Ascending aorta (tissue), 2 donors: ENCODE measurements at places on chromosomes 1 and 21. TPM values are rescaled to one million over a fixed set of nuclear protein-coding genes. Genes with fewer than 3 reads are reported as not detected.

NECTIN4 gene
- not detected for total RNA-seq

- H3K27ac ChIP-seq: no peak overlapping the region
- DNase-seq: no peak
- no peaks in the 10 kb centered on the region for H3K27me3 ChIP-seq
- no peaks in the 10 kb centered on the region for H3K36me3 ChIP-seq
- no peak overlapping the region for H3K4me3 ChIP-seq
Measured at GRCh38 chr1:22338071-22338765, 113.4 kb upstream of the ZBTB40 start.

LCE1C gene
- total RNA-seq: not detected

GRCh38 chr1:172220376-172220775, 200.1 kb upstream of the C1orf105 start:
- H3K27ac ChIP-seq: no peak overlapping the region
- H3K4me1 ChIP-seq: no peaks in the 10 kb centered on the region
- no peaks in the 10 kb centered on the region for H3K36me3 ChIP-seq

DNA sequence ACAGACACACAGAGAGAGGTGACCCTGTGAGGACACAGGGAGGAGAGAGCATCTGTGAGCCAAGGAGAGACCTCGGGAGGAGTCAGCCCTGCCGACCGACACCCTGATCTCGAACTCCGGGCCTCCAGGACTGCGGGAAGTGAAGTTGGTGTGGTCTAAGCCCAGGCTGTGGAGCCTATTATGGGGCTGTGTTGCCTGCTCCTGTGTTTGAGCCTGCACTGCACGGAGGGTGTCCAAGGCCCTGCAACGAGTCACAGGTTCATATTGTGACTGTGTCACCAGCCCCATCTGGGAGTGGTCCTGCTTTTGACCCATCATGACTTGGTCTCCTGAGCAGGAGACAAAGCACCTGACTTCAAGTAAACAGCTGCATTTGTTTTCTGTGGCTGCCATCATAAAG, 186.0 kb upstream of the AJAP1 start:
- H3K27me3 ChIP-seq: no peaks in the 10 kb centered on the region
- no peak overlapping the region for H3K27ac ChIP-seq
- DNase-seq: no peak
- no peaks in the 10 kb centered on the region for H3K4me1 ChIP-seq
- H3K4me3 ChIP-seq: no peak overlapping the region
- no peaks in the 10 kb centered on the region for H3K36me3 ChIP-seq

ANGPTL3 gene
- total RNA-seq: not detected

- no peak overlapping the region for H3K27ac ChIP-seq
- peaks cover 74% of the 10 kb centered on the region for H3K36me3 ChIP-seq
- H3K4me1 ChIP-seq: no peaks in the 10 kb centered on the region
- no peak overlapping the region for H3K4me3 ChIP-seq
Measured at GRCh38 chr1:17001760-17002523, 9.8 kb downstream of the ATP13A2 start.

DNA sequence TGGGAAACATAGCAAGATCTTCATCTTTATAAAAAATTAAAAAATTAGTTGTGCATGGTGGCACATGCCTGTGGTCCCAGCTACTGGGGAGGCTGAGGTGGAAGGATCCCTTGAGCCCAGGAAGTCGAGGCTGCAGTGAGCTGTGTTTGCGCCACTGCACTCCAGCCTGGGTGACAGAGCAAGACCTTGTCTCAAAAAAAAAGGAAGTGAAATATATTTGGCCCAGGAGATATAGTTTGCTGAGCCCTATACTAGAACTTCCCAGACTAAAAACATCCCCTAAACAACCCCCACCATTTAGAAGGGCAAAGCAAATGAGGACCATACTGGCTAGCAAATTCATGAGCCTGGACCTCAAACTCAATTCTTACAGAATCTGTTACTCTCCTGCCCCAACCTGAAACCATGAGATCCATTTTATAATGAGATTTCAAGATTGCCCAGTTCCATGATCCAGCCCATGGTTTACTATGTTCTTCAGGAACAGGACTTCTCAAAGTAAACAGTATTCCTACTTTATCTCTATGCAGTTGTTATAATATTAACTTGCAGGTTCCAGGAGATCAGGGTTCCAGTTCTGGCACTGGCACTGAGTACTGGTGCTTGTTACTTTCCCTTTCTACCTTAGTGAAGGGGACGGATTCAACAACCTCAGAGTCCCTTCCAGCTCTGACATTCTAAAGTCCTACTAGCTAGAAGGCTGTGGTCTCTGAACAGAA, 48.9 kb upstream of the TADA1 start:
- no peaks in the 10 kb centered on the region for H3K4me1 ChIP-seq
- H3K36me3 ChIP-seq: no peaks in the 10 kb centered on the region
- H3K27me3 ChIP-seq: peaks cover 4% of the 10 kb centered on the region
- no peak for DNase-seq

TMED5 gene
- 39.1 TPM for total RNA-seq

SUSD4 gene
- not detected for total RNA-seq

SMCP gene
- total RNA-seq: not detected

- H3K36me3 ChIP-seq: no peaks in the 10 kb centered on the region
- no peaks in the 10 kb centered on the region for H3K27me3 ChIP-seq
- H3K27ac ChIP-seq: no peak overlapping the region
- no peak for DNase-seq
Measured at GRCh38 chr1:103025858-103026409, 82.4 kb downstream of the COL11A1 start.

- no peak overlapping the region for H3K4me3 ChIP-seq
- DNase-seq: no peak
- H3K27me3 ChIP-seq: no peaks in the 10 kb centered on the region
- H3K36me3 ChIP-seq: no peaks in the 10 kb centered on the region
- H3K27ac ChIP-seq: no peak overlapping the region
Measured at GRCh38 chr21:42044871-42045495, 26.1 kb upstream of the UMODL1 start.

DNA sequence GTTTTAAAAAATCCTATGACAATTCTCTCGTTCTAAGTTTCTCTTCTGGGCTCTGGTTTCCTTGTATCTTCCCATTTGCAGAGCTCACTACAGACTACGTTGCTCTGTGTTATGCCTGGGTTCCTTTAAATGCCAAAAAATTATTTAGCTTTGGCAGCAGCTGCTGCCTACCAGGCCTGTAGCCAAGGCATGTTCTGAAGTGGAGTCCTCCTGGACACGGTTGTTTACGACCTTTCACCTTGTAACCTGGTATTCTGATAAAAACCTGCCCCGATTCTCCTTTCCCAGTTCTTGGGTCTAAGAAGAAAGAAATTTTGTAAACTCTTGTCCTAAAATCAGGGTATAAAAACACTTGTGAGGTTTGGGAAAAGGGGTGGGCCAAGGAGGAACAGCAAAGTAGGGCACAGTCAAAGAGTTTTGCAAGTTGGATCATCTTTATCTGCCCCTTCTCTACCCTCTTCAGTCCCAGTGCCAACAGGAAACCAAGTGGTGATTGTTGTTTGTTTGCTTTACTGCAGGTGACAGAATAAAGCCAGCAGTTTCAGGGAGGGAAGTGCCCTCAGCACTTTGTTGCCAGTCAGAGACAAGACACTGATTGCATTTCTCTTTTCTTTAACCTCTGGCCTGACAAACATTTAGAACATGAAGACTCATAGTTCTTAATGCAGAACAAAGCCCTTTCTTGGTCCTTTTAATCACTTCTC, 3.1 kb upstream of the TXNIP start:
- no peaks in the 10 kb centered on the region for H3K27me3 ChIP-seq
- DNase-seq: no peak
- H3K4me1 ChIP-seq: peaks cover 24% of the 10 kb centered on the region
- peak overlapping the region; percentile 89 for H3K27ac ChIP-seq
- peak overlapping the region; percentile 41 for H3K4me3 ChIP-seq

HNRNPCL4 gene
- total RNA-seq: not detected

DNA sequence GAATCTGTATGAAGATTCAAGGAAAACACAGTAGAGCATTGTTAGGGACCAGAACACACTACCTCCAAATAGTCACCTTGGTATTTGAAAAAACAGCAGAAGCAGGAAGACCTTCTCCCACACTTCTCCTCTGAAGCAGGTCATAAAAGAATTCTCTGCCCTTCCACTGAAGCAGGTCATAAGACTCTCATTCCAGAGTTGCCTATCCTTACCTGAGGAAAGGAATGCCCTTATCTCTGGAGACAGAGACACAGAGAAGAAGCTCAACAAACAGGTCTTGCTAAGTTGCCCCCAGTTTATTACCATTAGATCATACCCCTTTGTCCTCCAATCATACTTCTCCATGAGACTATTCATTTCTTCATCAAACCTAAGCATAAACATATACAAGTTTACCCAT, 225.8 kb upstream of the TNR start:
- no peaks in the 10 kb centered on the region for H3K27me3 ChIP-seq
- no peak overlapping the region for H3K27ac ChIP-seq
- peaks cover 8% of the 10 kb centered on the region for H3K36me3 ChIP-seq
- no peak for DNase-seq
- no peaks in the 10 kb centered on the region for H3K4me1 ChIP-seq

CRNN gene
- total RNA-seq: 0.21 TPM

- H3K27me3 ChIP-seq: no peaks in the 10 kb centered on the region
- no peak for DNase-seq
- no peak overlapping the region for H3K4me3 ChIP-seq
- no peaks in the 10 kb centered on the region for H3K36me3 ChIP-seq
- no peaks in the 10 kb centered on the region for H3K4me1 ChIP-seq
Measured at GRCh38 chr21:14526836-14527695, 19.0 kb downstream of the SAMSN1 start.

- no peaks in the 10 kb centered on the region for H3K27me3 ChIP-seq
- no peaks in the 10 kb centered on the region for H3K36me3 ChIP-seq
- H3K4me1 ChIP-seq: peaks cover 81% of the 10 kb centered on the region
- DNase-seq: peak; percentile 92
- H3K4me3 ChIP-seq: peak overlapping the region; percentile 29
- peak overlapping the region; percentile 70 for H3K27ac ChIP-seq
Measured at GRCh38 chr1:26723013-26723991, 27.5 kb downstream of the ARID1A start.

LIX1L gene
- total RNA-seq: 44.0 TPM
